Stimulated activated memory B cell treated with anti-CD40 and anti-IgM and Interleukin-4, amounts not matched to agents 10 μg/mL and 1 μg/mL and 100 μg/mL, for 72 hours (primary cell): ENCODE measurements at places on chromosomes 12 and 14.

GRCh38 chr14:75109877-75110276 is 17.0 kb downstream of the NEK9 start:
- no peak overlapping the region for H3K27ac ChIP-seq
- peaks cover 82% of the 10 kb centered on the region for H3K36me3 ChIP-seq
- no peaks in the 10 kb centered on the region for H3K4me1 ChIP-seq
- H3K4me3 ChIP-seq: no peak overlapping the region

DNA sequence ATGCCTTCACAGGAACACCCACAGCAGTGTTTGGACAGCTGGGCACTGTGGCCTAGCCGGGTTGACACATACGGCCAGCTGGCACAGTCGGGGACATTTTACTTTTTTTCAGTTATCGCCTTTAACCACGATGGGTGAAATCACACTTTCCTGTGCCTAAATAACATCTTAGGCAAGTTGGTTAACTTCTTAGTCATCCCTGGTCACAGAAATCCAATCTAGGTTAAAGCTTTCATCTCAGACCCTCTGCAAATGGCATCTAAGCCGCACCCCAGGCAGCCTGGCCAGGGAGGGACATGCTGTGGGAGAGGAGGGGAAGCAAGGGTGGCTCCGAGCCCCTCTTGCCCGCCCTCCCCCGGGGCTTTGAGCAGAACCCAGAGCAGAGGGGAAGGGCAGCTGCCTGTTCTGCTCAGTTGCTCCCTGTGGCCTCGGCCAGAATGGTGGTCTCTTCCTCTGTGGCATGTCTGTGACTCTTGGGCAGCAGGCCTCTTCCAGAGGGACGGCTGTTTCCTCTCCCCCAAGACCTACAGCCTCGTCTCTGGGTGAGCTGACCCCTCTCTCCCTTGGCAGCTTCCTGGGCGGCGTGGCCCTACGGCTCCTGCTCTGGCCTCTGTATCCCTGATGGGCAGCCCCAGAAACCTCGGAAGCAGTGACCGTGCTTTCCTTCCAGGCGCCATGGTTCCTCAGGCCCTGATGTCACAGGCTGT is 85.4 kb upstream of the DYNC1H1 start:
- H3K4me3 ChIP-seq: no peak overlapping the region
- ATAC-seq: no peak
- peak overlapping the region; percentile 60 for H3K27ac ChIP-seq
- H3K36me3 ChIP-seq: peaks cover 31% of the 10 kb centered on the region
- H3K4me1 ChIP-seq: peaks cover 73% of the 10 kb centered on the region

DNA sequence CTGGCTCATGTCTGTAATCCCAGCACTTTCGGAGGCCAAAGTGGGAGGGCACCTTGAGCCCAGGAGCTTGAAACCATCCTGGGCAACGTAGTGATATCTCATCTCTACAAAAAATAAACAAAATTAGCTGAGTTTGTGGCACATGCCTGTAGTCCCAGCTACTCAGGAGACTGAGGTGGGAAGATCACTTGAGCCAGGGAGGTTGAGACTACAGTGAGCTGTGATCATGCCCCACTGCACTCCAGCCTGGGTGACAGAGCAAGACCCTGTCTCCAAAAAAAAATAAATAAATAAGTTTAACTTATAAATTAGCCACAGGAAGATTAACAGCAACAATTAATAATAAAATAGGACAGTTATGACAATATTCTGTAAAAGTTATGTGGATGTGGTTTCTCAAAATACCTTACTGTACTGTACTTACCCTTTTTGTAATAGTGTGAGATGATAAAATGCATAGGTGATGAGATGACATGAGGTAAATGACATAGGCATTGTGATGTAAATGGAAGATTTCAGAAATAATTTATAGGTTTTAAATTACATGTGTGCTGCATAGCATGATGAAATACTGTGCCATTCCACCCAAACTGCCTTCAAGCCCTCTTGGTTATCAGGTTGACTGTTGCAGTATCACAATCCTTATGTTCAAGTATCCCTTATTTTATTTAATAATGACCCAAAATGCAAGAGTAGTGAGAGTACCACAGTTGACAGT is 22.0 kb downstream of the USP15 start:
- peaks cover 43% of the 10 kb centered on the region for H3K36me3 ChIP-seq
- peaks cover 71% of the 10 kb centered on the region for H3K4me1 ChIP-seq
- H3K4me3 ChIP-seq: no peak overlapping the region
- ATAC-seq: no peak

DNA sequence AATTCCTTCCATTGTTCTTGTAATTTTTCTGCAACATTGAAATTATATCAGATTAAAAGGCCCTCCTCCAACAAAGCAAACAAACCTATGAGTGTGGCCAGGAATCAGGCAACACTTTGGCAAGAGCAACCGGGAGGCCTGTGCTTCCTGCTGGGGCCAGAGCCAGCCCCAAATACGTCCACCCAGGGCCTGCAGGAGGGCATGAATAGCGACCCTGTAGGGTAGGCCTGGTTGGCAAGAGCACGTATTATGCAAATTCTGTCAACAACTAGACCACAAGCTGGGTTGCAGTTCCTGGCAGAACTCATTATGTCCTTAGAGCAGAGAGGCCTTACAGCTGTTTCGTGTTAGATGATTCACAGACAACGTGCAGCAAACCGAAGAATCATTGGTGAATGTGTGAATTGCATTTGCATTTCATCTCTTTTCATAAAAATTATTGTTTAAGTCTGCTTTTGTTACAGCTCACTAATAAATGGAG is 26.9 kb upstream of the LGALS3 start:
- peaks cover 52% of the 10 kb centered on the region for H3K4me1 ChIP-seq
- peak; percentile 88 for ATAC-seq
- no peaks in the 10 kb centered on the region for H3K27me3 ChIP-seq
- no peak overlapping the region for H3K4me3 ChIP-seq

- H3K36me3 ChIP-seq: peaks cover 6% of the 10 kb centered on the region
- H3K4me3 ChIP-seq: peak overlapping the region; percentile 59
- ATAC-seq: peak; percentile 99
- peak overlapping the region; percentile 91 for H3K27ac ChIP-seq
- H3K27me3 ChIP-seq: no peaks in the 10 kb centered on the region
- peaks cover 31% of the 10 kb centered on the region for H3K4me1 ChIP-seq
Measured at GRCh38 chr14:65179918-65180724, 77.8 kb upstream of the MAX start.

- peak overlapping the region; percentile 99 for H3K27ac ChIP-seq
- peaks cover 83% of the 10 kb centered on the region for H3K4me1 ChIP-seq
- peak overlapping the region; percentile 66 for H3K4me3 ChIP-seq
- H3K36me3 ChIP-seq: peaks cover 51% of the 10 kb centered on the region
Measured at GRCh38 chr12:11749943-11750690, 100.6 kb downstream of the ETV6 start.

DNA sequence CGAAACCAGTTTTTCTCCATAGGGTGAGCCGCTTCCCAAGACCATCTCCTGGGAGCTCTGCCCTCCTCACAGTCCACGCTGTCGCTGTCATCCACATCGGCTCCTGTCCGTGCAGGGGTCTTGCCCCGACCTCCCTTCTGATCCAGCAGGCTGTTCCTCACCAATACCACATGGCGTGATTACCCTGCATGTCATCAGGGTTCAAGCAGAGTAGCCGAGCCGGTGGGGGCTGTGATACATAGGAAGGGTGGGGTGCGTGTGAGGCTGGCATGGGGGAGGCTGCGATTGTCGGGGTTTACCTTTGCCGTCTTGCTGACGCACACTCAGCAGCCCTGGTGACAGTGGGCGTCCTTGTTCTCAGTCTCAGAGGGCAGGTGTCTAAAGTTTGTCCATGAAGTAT is 17.0 kb downstream of the TEDC1 start:
- no peaks in the 10 kb centered on the region for H3K36me3 ChIP-seq
- H3K4me1 ChIP-seq: peaks cover 6% of the 10 kb centered on the region
- H3K4me3 ChIP-seq: no peak overlapping the region
- H3K27ac ChIP-seq: no peak overlapping the region

DNA sequence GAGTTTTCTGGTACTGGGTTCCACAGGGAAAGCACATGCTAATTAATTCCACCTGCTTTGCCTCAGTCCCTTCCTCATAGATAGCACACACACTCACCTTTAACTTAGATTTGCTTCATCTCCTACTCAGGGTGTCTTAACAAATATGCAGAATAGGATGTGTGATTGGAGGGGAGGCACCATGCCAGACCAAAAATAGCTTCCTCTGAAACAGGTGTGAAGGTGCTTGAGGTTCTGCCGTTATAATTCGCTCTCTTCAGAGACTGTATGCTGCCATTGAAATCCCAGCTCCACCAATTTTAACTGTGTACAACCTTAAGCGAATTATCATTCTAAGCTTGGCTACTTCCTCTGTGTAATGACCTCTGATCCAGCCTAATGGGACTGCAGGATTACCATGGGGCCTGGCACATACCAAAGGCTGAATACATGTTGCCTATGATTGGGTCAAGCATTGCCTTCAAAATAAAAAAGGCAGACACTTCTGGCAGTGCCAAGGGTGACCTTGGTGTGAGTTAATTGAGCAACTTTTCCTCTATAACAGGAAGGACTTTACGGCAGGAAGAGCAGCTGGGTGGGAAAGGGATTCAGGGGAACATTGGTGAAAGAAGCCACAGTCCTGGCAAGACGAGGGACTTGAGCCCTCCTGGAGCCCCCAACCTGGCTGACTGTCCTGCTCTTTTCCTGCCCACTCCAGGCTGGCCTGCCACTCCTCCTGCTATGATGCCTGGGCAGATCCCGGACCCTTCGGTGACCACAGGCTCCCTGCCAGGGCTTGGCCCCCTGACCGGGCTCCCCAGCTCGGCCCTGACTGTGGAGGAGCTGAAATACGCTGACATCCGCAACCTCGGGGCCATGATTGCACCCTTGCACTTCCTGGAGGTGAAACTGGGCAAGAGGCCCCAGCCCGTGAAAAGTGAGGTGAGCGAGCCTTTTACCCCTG is 9.7 kb downstream of the JDP2 start:
- ATAC-seq: no peak
- no peak overlapping the region for H3K4me3 ChIP-seq
- H3K27ac ChIP-seq: peak overlapping the region; percentile 48
- peaks cover 24% of the 10 kb centered on the region for H3K36me3 ChIP-seq

DNA sequence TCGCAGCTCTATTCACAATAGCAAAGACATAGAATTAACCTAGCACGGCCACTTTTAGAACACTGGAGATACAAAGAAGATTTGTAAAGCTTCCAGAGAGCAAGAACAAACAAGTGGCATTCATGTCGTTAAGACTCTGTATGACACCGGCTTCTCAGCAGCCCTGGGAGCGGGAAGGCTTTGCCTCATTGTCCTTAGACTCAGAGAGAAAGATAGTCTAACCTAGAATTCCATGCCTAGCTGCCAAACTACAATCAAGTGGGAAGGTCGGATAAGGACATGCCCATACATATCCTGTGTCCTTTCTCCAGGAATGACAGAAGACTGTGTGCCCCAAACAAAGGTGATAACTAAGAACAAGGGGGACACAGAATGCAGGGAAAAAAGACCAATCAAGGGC is 1038.3 kb downstream of the BCL11B start:
- no peak overlapping the region for H3K27ac ChIP-seq
- H3K4me3 ChIP-seq: no peak overlapping the region
- H3K36me3 ChIP-seq: no peaks in the 10 kb centered on the region
- no peaks in the 10 kb centered on the region for H3K4me1 ChIP-seq
- no peak for ATAC-seq

GRCh38 chr14:100834794-100835547 is 9.1 kb downstream of the MEG3 start:
- ATAC-seq: no peak
- H3K36me3 ChIP-seq: no peaks in the 10 kb centered on the region

GRCh38 chr12:131347345-131347714 is 363.6 kb upstream of the SFSWAP start:
- H3K27me3 ChIP-seq: peaks cover 19% of the 10 kb centered on the region
- H3K4me1 ChIP-seq: no peaks in the 10 kb centered on the region
- ATAC-seq: no peak
- H3K4me3 ChIP-seq: no peak overlapping the region
- H3K36me3 ChIP-seq: no peaks in the 10 kb centered on the region

GRCh38 chr14:76998910-76999309 is 29.6 kb downstream of the IRF2BPL start:
- no peaks in the 10 kb centered on the region for H3K27me3 ChIP-seq
- H3K4me3 ChIP-seq: no peak overlapping the region
- H3K4me1 ChIP-seq: peaks cover 30% of the 10 kb centered on the region
- no peak overlapping the region for H3K27ac ChIP-seq
- H3K36me3 ChIP-seq: no peaks in the 10 kb centered on the region

GRCh38 chr12:116969615-116970585 is 59.1 kb downstream of the FBXW8 start:
- H3K27ac ChIP-seq: no peak overlapping the region
- no peaks in the 10 kb centered on the region for H3K27me3 ChIP-seq
- H3K4me1 ChIP-seq: peaks cover 11% of the 10 kb centered on the region
- ATAC-seq: no peak
- no peak overlapping the region for H3K4me3 ChIP-seq

DNA sequence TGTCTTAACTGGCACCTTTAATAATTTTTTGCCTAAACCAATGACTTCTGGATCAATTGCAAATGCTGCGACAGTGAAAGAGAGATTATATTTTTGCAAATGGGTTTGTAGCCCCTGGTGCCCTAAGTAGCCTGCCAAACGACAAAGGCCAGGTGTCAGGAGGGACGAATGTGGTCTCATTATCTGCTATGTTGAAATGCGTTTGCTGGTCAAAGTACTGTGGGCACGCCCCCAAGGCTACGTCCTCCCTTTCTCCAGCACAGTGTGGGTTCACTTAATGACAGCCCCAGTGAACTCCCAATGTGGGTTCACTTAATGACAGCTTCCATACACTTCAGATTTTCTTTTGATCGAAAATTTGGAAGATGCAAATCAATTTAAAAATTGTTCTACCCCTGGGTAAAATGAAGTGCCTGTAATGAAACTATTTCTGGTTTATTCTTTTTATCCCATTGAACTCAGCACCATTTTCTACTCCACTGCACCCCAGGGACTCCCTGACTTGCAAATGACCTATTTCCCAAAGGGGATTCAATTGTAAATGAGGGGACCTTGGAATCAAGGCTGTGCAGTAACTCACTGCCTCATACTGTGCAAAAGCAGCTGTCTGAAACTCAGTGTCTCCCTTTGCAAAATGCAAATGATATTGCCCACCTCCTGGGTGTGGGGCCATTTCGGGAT is 1.4 kb downstream of the SERPINA11 start:
- no peaks in the 10 kb centered on the region for H3K4me1 ChIP-seq
- peaks cover 9% of the 10 kb centered on the region for H3K27me3 ChIP-seq
- H3K36me3 ChIP-seq: no peaks in the 10 kb centered on the region

DNA sequence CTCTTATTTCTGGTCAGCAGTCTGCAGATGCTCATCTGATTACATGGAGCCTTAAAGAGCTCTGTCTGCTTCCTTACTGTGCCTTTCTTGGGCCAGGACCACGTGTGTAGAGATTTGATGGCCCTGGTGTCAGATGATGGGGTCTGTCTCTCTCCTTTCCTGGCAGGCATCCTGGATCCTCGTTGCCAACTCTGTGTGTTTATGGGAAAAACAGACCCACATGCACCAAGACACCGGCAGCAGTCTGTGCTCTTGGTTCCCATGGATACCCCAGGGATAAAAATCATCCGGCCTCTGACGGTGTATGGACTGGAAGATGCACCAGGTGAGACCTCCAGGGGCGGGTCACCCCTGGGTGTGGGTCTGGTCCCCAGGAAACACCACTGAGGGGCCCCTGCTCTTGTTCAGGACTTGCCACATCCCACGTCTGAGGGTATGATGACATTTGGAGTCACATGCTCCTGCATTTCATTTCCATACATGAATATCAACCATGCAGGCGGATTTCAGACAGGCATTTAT is 18.5 kb upstream of the ALDH2 start:
- H3K27me3 ChIP-seq: no peaks in the 10 kb centered on the region
- H3K36me3 ChIP-seq: peaks cover 38% of the 10 kb centered on the region

GRCh38 chr12:56431850-56432249 is 17.4 kb downstream of the TIMELESS start:
- H3K4me3 ChIP-seq: no peak overlapping the region
- no peaks in the 10 kb centered on the region for H3K27me3 ChIP-seq
- ATAC-seq: no peak
- H3K27ac ChIP-seq: peak overlapping the region; percentile 9
